Mammary microvascular endothelial cell (primary cell): ENCODE measurements at places on chromosomes 7 and 10. TPM values are rescaled to one million over a fixed set of nuclear protein-coding genes. Genes with fewer than 3 reads are reported as not detected.

Gene ALOX5
- total RNA-seq: not detected in 2 replicates

Gene CPVL
- total RNA-seq: 2.0 and 2.6 TPM in 2 replicates

Gene CALHM1
- not detected in 2 replicates for total RNA-seq

Gene SRRM3
- total RNA-seq: 0.10 and 0.93 TPM in 2 replicates

Gene BAMBI
- total RNA-seq: 1.1 and 1.6 TPM in 2 replicates

Gene TYW1
- total RNA-seq: 11.6 and 15.7 TPM in 2 replicates

Gene ZPBP
- total RNA-seq: not detected in 2 replicates

Gene RPA3
- total RNA-seq: 28.4 and 30.0 TPM in 2 replicates

Gene TFEC
- 8.3 and 10.9 TPM in 2 replicates for total RNA-seq

Gene ANKRD1
- 749 and 785 TPM in 2 replicates for total RNA-seq

Gene GNGT1
- total RNA-seq: not detected in 2 replicates

Gene ZNF425
- total RNA-seq: 0.40 and 0.74 TPM in 2 replicates

Gene FAM13C
- total RNA-seq: 0.20 and 0.73 TPM in 2 replicates

Gene LEP
- not detected in 2 replicates for total RNA-seq

Gene GPRIN2
- not detected in 2 replicates for total RNA-seq

Gene SFXN3
- total RNA-seq: 80.3 and 88.3 TPM in 2 replicates

Gene MYO1G
- total RNA-seq: under 0.01 and 0.25 TPM in 2 replicates

Gene CAPZA2
- 140 and 157 TPM in 2 replicates for total RNA-seq

Gene ITGA8
- 0.44 and 0.53 TPM in 2 replicates for total RNA-seq

Gene KLF14
- total RNA-seq: not detected in 2 replicates

Gene CDK1
- total RNA-seq: 84.0 and 89.3 TPM in 2 replicates

Gene TMEM176A
- total RNA-seq: not detected in 2 replicates

Gene VCL
- 145 and 168 TPM in 2 replicates for total RNA-seq

Gene MYH16
- 0.64 and 0.67 TPM in 2 replicates for total RNA-seq

Gene OR2F1
- total RNA-seq: not detected in 2 replicates

Gene IRF5
- 0.20 and 2.9 TPM in 2 replicates for total RNA-seq

Gene PDE6C
- not detected in 2 replicates for total RNA-seq

Gene VIPR2
- not detected in 2 replicates for total RNA-seq

Gene PPP1R17
- not detected in 2 replicates for total RNA-seq

Gene PLA2G12B
- not detected in 2 replicates for total RNA-seq

Gene ADAM12
- total RNA-seq: 0.07 and 0.20 TPM in 2 replicates

Gene ECHS1
- total RNA-seq: 138 and 146 TPM in 2 replicates

Gene LIPF
- not detected in 2 replicates for total RNA-seq

Gene VAX1
- not detected in 2 replicates for total RNA-seq

Gene TAS2R41
- total RNA-seq: not detected in 2 replicates

Gene CALML5
- total RNA-seq: not detected in 2 replicates
